ENCODE measurements at places on chromosomes 5 and 9.

DNA sequence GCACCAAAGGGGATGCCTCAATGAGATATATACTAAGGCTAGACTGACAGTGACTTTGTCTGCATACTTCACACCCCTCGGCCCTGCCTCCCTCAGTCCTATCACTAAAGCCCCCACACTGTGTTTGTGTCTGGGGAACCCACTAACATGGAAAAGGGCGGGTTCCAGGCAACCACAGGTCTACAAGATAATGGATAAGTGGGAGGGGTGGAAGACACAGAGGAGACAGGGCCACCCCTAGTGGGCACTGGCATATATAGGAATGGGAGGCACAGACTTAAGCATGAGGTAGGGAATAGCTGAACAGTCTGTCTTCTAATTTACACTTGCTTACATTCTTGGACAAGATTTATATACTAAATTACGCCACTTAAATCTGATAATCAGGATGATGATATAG, 74.0 kb downstream of the SLIT3 start:
- DNase-seq: no peak

DNA sequence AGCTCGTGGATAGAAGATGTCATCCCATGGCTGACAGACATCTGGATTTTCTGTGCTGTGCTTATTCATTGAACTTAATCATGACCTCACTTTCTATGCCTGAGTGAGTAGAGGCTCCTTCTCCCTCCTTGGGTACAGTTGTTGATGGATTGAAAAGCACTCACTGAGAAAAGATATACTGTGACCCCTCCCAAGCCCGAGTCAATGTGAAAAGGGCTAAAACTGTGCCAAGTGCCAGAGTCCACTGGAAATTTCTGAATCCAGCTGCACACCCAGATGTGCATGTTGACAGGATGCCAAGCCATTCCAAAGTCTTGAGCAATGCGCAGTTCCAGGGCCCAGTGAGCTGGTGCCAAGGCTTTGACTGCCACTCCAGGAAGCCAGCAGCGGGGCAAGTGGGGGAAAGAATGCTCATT, 473.0 kb downstream of the NTRK2 start:
- no peak for DNase-seq

DNA sequence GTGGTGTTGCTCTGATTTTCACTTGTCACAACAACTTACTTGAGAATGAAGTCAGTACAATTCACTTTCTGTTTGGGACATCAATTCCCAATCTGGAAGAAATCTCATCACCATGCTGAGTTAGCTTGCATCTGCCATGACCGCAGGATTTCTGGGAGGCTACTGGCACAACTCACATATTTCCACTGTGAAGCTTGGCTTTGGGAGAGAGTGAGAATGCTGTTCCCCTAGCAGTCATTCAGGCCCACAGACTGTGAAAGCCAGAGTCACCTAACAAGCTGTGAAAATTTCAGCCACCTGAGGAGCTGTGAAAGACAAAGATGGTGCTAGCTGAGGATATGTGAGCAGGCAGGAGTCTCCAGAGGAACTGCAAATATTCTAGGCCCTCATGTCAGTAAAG, 365.2 kb upstream of the TUSC1 start:
- no peak for DNase-seq

DNA sequence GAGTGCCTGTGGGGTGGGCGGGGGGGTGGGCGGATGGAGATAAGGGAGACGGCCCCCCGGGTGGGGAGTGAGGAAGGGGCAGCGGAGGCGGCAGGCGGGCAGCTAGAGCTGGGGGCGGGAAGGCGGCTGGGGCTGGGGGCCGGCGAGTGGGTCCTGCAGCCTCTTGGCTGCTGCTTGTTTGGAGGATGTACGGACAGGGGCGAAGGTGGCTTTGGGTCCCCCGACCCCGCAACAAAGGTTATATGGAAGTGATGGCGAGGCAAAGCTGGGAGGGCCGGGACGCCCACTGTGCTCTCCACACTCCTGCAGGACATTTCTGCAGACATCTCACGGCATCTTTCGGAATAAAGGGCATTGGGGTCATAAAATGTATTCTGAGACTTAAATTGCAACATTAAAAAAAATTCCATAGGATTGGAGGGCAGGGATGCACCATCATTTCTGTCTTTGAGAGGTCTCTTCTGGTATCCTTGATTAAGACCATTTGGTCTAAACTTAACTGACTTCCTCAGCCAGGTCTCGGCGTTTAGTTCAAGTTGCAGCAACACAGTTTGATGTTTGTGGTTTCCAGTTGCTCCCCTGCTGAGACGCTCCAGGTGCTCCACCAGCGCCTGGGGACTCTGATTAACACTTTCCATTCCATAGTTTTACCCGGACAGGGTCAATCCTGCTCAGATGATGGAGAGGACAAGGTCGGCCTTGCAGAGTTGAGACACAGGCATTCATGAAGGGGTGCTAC, 101.6 kb upstream of the SSBP2 start:
- DNase-seq: no peak

DNA sequence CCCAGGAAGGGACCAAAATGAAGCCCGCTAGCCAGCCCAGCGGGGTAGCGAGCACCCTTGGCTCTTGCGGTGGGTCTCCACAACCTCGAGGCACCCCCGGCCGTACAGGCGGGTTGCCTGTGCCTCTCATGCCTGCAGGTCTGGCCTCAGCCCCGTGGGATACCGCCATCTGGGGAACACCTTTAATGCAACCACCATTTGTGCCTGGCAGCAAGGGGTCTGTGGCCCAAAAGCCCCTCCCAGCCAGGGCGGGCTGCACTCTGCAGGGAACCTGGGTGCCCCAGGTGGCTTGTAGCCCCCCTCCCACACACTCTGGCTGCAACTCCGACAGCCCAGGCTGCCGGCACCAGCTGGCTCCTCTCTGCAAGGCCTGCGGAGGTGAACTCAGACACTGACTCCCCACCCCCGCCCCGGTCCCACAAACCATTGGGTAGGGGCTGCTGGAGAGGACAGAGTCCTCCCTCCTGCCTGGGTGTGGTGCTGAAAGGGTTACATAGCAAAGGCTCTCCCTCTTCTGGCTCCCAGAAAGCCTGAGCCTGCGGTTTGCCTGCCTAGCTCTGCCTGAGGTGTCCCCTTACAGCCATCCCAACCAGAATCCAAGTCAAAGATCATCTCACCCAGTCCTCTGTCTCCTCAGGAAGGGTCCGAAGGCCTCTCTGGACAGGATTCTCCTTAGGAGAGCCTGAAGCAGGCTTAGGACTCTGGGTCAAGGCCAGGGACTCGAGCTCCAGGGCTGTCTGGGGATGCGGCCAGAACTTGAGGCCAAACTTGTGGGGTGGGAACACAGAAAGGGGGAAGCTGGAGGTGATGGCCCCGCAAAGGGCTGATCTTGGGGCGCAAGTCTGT, 109.4 kb downstream of the PSD2 start:
- DNase-seq: no peak

DNA sequence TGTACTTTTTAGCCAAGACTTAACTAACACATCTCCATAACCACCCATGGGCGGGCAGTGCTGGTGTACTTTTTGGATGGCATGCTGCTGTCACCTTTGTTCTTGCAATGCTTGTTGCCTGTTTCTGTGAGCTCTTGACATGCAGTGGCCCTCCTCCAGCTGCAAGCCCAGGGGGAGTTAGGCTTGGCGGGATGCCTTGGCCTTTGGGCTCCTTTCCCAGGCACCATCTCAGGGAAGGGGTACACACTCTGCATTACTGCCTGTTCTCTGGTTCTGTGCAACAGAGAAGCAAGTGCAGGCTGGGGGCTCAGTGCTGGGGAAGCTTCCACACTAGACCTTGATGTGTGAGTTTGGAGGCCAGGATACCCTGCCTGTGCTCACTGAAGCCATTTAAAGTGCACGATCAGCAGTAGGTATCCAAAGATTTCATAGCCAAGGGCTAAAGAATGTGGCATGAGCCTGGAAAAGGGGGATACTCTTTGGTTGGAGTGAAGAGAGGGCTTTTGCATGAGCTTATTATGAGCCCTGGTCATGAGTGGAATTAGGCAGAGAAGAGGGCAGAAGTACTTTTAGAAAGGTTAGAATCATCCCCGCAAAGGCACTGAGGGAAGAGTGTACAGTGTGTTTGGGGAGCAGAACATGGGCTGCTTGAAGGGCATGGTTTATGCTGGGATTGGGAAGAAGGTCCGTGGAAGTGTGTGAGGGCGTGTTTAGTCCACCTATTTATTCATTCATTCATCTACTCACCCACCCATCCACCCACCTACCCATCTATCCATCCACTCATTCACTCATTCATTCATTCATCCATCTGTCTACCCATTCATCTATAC, 22.5 kb downstream of the PSAT1 start:
- no peak for DNase-seq

DNA sequence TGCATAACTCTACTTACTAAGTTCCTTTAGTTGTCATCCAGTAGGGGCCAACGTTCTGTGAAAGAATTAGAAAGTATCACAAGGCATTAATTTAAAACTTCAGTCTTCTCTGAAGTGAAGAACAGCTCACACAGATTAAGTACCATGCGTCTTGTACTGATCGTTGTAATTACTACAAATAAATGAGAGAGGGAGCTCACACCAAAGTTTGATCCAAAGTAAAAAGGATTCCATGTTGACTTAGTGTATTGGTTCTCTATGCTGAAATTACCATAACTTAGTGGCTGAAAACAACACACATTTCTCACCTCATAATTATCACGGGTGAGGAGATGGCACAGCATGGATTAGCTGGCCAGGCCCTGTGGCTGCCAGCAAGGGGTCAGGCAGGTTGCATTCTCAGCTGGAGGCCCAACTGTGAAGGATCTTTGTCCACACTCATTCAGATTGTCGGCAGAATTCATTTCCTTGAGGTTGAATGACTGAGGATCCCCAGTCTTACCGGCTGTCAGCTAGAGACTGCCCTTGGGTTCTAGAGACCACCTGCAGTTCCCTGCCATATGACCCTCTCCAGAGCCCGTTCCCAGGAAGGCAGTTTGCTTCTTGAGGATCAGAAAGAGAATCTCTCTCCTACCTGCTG, 169.1 kb downstream of the YTHDC2 start:
- no peak for DNase-seq

DNA sequence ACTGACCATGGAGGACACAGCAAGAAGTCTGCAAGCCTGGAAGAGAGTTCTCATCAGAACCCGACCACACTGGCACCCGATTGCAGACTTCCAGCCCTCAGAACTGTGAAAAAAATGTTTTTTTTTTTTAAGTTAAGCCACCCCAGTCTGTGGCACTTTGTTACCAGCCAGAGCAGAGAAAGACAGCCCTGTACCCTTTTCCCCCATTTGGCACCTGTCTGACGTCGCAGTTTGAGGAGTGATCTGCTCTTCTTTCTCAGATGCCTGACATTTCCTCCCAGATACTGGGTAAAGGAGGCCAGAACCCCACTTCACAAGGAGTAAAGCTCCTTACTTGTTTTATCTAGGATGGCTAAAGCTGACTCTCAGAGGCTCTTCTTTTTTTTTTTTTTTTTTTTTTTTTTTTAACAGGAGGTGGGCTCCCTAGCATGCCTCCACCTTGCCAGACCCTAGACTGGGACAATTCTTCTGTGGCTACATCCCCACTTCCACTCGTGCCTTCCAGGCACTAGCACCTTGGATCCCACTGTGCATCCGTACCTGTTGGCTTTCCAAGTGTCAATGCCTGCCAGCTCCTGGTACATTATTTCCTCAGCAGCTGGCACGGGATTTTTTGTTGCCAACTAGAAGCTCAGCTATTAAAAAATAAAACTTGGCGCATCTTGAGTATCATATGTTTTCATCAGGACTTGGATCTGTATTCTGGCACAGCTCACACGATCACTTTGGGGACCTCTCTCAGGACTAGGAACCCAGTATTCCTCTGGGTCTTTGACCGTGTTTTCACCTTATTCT, 14.4 kb downstream of the CAMK4 start:
- DNase-seq: no peak

- no peak for DNase-seq
Measured at GRCh38 chr5:168578538-168579487, at the start of gene PANK3. TSS of gene PANK3 (minus strand) at chr5:168579368. CDS start at chr5:168579283, 85 bp downstream.

DNA sequence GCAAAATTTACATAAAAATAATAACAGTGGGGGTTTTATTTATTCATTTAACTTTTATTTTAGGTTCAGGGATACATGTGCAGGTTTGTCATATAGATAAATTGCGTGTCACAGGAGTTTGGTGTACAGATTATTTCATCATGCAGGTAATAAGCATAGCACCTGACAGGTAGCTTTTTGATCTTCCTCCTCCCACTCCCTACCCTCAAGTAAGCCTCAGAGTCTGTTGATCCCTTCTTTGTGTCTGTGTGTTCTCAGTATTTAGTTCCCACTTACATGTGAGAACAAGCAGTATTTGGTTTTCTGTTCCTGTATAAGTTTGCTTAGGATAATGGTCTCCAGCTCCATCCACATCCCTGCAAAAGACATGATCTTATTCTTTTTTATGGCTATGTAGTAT, 240.3 kb downstream of the KIAA0825 start:
- no peak for DNase-seq

DNA sequence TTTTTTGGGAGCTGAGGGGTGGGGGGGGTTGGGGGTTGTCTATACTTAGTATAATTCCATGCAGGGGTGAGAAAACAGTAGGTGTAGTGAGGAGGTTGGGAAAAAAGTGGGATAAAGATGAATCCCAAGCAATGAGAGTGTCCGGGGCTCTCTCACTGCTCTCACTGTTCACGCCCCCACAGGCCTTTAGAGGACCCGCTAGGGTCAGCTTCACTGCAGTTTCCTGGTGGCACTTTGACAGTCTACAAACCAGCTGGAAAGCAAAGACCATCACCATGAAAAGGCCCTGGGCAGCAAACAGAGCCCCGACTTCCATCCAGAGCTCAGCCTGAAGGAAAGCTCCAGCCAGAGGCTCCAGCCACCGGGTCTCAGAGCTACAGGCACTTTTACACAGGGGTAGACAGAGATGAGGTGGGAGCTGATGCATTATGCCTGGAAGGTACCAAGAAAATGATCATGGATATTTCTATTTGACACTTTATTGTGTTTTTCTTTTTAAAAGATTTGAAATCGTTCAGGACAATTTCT, 355.1 kb downstream of the ADAMTS6 start:
- DNase-seq: no peak
